ENCODE measurements at places on chromosomes 16 and 17.

GRCh38 chr16:84550096-84550495, 45.6 kb upstream of the MEAK7 start:
- no peak for DNase-seq

DNA sequence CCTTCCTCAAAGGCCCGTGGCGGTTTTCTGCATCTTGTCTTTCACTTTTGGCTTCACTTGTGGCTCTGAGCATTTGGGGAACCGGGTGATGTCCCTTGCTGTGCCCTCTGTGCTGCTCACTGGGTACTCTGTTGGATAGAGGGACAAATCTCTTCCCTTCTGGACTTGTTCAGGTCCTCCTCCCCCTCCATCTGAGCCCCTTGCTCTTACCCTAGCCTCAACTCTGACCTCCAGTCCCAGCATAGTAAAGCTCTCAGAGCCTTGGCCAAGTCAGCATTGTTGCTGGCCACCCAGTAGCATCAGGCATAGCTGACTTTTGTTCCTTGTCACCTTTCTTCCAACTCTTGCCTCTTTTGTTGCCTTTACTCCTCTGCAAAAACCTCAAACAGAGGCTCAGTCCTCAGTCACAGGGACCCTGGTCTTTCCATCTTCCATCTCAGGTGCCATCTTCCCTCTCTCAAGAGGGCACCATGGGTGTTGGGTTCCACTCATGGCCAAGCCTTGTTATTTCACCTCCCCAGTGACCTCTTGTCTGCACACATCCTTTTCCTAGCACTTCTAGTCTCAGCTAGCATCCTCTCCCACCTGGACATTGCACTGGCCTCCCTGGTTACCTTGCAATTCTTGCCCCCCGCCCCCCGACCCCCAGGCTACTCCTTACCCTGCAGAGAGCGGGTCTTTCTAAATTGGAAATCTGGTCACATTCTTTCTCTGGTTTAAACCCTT, 393 bp upstream of the PSMB10 start:
- DNase-seq = no peak

- DNase-seq = no peak
Measured at GRCh38 chr16:9518051-9518450, 426.6 kb downstream of the HAPSTR1 start.

GRCh38 chr17:61371606-61372005, 28.0 kb upstream of the TBX2 start:
- no peak for DNase-seq

GRCh38 chr17:51103451-51103850, 17.2 kb downstream of the SPAG9 start:
- no peak for DNase-seq

GRCh38 chr17:37037590-37038155, 88.9 kb downstream of the AATF start:
- no peak for DNase-seq

GRCh38 chr17:9576521-9577372, at the start of gene CFAP52:
TSS of gene CFAP52 (plus strand) at chr17:9576642. CDS start at chr17:9576696, 54 bp downstream.
- DNase-seq = peak; percentile 17

GRCh38 chr17:82402865-82403264, 15.3 kb upstream of the HEXD start:
- no peak for DNase-seq

DNA sequence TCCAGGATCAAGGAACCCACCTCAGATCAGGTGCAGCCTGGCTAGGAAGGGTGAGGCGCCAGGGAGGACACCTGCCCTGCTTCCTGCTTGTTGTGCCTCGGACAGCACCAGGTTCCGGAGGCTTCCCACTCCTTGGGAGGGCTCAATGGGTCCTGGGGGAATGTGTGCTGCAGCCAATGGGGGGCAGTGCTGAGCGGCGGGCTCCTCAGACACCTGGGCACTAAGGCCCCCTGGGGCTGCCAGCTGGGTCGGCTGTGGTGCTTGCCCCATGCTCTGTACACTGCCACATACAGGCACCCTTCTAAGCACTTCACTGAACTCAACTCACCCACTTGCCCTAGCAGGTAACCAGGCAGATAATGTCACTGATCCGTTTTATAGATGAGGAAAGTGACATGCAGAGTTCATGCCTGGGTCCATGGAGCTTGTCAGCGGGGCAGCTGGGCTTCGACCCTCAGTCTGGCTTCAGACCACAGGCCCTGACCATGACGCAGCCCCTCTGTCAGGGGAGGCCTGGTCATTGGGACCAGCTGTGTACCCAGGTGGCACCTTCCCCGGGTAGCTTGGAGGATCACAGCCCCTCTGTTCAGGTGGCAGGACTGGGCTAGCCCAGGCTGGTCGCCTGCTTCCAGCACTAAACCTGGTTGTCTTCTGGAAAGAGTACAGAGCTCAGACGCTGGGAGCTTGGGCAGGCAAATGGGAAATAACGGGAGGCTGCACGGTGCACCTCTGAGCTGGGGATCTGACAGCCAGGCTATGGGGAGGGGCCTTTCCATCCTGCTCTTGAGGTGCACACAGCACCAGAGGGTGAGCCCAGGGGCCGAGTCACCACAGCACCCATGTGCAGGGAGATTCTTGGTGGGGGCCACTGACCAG, 8.2 kb downstream of the FN3K start:
- no peak for DNase-seq

- DNase-seq = no peak
Measured at GRCh38 chr17:17661134-17661533, 20.1 kb upstream of the RAI1 start.
